ENCODE measurements at places on chromosomes 2 and 18.

GRCh38 chr2:217415316-217415715, 555.5 kb upstream of the TNP1 start:
- DNase-seq: no peak

DNA sequence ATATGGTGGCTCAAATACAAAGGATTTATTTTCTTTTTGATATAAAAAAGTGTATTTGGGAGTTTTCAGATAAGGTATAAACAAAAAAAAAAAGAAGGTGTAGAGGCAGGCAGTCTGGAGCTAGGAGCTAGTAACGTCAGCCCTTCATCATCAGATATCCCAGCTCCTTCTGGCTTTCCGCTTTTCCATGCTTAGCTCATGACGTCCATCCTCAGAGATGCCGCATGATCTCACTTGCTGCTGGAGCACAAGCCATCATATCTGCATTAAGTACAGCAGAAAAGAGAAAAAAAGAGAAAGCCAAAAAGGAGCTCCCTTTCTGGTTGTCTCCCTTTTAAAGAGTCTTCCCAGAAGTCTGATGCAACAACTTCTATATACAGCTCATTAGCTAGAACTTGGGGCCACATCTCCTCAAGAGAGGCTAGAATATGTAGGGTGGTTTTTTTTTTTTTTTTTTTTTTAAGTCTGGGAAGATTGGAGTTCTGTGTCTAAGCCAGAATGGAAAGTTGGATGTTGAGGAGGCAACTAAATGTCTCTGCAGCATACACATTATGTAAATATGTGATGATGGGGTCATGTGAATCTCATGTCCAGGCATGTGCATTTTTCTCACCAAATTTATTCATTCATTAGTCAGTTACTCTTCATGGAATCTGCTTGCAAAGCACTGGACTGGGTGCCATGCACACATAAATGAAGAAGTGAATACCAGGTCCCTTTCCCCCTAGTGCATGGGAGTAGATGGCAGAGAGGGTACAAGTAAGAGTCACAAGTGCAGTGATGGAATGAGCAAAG, 52.3 kb downstream of the DDX1 start:
- no peak for DNase-seq

GRCh38 chr2:235935773-235936172, 232.4 kb downstream of the GBX2 start:
- peak; percentile 15 for DNase-seq

DNA sequence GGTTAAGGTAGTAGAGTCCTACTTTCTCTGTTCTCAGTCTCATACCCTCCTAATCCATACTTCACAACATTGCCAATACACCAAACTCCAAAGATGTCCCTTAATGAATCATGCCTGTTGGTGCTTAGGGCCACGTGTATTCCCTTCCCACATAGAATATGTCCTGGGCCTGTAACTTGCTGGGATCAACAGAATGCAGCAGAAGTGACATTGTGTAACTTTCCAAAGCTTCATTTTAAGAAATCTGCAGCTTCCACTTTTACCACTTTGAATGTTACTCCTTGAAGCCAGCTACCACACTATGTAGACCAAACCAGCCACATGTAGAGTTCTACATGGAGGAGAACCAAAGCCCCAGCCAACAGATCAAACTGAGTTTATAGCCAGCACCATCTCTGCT, 58.5 kb upstream of the ARHGAP15 start:
- DNase-seq: no peak

DNA sequence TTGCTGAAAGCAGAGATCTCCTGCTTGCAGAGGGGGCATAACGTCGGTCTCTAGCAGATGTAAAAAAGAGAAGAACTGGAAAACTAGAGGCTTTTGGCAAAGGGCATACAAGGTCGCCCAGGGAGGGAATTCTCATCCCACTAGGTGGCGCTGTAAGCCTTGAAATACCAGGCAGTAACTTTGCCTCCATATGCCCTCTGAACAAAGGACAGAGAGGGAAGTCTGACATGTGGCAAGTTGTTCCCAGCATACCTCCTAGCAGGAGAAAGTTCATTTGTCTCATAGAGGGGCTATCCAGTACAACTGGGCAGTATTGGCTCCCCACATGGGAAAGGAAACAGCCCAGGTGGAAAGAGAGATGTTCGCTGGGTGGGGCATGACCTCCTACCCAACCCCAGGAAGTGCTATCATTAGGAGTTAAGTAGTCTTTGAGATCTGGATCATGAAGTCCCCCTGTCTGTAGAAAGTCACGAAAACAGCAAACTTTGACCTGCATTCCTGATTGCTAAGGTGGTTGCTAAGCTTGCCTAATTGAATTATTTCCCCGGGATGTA, 39.9 kb downstream of the STK17B start:
- DNase-seq: peak; percentile 17

DNA sequence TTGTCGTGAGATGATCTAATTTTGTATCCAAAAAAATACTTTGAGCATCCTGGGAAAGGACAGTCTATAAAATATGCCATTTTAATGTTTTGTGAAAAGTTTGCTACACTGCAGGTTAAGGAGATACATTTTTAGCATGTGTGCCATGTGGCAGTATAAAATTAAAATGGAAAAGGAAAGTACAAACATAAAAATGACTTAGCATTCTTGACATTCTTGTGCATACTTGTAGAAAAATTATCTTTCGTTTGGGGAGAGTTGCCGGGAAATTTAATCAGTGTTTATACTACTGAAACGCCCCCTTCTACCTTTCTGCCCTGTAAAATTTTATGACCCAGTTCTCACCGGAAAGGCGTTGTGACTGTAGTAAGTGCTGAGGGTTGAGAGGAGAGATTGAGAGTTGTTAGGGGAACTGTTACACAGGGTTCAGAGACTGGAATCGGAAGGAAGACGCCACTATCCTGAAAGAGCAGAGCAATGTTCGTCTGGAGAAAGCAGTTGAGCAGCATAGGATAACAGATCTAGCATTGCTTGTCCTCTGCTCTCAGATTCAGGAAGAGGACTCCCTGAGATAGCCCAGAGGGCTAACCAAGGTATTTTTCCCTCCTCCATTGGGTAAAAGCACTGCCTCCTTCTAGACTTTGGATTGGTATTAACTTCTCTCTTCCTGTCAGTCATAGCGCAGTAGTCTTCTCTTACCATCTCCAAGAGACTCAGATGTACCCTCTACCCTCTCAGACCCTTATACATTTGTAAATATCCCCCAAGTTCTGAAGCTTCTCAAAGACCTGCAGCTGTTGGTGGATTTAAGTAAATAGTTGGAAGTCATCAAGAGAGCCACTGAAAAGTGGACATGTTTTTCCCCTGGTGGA, 2.7 kb downstream of the CDH20 start:
- DNase-seq: no peak

- no peak for DNase-seq
Observed at GRCh38 chr2:176702131-176702530, 432.9 kb downstream of the MTX2 start.

DNA sequence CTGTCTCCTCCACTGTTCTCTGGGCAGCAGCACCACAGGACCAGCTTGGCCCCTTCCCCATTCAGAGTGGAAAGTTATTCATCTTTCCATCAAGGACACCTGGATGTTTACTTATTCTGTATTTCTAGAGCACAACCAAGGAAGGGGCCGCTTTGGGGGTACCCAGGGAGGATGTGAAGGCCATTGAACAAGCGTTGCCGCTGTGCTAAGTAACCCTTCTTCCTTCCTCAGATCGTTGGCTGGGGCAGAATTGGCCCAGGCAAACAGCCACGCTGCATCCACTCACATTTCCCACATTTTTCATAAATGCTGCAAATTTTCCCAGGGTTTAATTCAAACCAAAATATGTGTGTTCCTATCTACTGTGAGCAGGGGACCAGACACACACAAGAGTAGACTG, 76.2 kb upstream of the NPAS2 start:
- DNase-seq: no peak

- DNase-seq: no peak
Observed at GRCh38 chr2:30935795-30936194, 128.5 kb upstream of the CAPN13 start.

DNA sequence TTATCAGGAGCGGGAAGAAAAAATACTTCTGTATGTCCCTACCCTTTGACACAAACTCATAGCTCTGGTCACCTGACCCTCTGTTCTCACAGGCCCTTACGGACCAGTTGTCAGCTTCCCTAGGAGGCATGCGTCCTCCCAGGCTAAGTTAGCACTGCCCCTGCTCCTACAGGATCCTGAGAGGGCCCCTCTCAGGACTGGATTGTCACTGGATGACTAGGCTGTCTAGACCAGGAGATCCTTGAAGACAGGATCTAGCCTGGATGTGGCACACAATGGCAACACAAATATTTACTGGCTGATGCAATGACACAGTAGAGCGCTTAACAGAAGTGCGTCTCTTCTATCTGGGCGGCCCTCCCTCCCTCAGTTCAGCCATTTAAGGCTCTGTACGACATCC, 7.7 kb downstream of the FAM228A start:
- DNase-seq: no peak

GRCh38 chr2:25331686-25332365, 9.9 kb downstream of the DNMT3A start:
- no peak for DNase-seq

DNA sequence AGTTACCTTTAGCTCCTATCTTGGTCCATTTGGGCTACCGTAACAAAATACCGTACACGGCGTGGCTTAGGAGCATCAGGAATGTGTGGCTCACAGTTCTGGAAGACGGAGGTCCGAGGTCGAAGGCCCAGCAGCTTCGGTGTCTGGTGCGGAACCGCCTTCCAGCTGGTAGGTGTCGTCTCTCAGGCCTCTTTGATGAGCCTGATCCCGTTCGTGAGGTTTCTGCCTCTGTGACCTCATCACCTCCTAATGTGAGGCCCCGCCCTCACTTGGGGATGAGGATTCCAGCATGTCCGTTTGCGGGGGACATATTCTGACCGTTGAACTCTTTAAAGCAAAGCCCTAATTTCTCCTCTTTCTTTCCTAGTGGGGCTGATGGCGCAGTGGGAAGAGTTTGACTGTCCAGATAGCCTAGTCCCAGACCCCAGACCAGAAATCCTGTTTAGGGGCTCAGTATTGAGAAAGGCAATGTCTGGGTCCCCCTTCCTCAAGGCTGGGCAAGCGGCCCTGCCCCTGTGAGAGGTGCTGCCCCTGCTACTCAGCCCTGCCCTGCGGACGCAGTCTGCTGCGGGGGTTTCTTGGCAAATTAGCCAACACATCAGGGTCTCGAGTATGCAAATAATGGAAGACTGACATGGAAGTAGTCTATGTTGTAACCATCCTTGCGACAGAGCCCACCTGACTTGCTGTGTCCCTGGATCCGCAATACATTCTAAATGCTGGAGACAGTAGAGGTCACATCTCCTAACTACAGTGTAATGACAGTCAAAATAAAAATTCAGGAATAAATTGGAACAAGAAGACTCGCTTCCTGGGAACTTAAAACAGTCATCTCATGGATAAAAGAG, 128.0 kb downstream of the ASB1 start:
- DNase-seq: no peak

DNA sequence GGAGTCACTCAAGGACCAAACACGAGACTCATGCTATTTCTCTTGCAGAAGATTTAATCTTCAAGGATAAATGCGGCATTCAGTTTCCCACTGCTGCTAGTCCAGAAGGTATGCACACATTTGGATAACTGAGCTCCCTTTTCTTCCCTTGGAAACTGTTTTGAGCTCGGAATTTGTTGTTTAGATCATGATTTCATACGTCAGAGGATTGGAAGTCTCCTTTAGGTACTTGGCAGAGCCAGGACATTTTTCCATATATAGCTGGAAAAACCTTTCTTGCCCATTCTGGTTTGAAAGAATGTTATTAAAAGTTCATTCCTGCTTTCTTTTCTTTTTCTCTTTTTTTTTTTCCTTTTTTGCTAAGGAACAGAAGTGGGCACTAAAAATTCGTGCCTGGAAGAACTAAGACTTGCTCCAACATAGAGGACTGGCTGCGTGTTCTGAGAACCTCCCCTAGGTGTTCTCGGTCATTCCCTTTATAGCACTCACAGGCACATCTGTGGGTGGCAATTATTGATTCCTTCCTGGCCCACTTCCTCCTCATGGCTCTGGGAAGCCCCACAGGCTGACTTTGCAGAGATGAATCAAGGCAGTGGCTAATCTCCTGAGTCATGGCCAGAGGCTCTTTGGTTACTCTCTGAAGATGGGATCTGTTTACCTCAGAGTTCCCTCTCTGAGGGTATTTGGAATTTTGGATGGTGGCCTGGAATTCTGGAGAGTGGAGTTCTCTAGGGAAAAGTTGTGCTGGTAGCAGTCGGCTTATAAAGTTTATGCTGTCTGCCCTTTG, 104.8 kb downstream of the PLCL1 start:
- DNase-seq: no peak

DNA sequence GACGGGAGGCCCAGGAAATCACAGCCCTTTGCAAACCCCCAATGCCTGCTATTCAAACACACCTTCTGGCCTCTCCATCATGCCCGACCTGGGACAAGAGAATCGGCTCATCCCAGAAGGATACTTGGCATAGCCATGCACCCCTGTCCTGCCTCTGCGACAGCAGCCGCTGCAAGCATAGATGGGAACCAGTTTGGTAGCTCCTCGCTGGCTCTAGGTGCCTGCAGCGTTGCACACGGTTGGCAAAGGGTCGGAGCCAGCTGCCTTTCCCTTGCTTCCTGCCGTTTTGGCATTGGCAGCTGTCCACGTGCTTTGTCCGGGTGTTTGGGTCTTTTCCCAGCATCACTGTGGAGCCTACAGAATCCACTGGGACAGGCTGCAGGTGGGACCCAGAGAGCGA, 76.9 kb downstream of the TWIST2 start:
- DNase-seq: no peak

DNA sequence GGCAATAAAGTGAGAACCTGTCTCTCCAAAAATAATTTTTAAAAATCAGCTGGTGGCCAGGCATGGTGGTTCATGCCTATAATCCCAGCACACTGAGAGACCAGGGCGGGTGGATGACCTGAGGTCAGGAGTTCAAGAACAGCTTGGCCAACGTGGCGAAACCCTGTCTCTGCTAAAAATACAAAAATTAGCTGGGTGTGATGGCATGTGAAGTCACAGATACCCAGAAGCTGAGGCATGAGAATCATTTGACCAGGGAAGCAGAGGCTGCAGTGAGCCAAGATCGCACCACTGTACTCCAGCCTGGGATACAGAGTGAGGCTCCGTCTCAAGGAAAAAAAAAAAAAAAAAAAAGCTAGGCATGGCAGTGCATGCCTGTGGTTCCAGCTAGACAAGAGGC, 7.4 kb upstream of the GPR75 start:
- no peak for DNase-seq

GRCh38 chr2:167504061-167504460, 615.8 kb downstream of the XIRP2 start:
- no peak for DNase-seq

GRCh38 chr2:168132389-168132788, 115.0 kb downstream of the STK39 start:
- no peak for DNase-seq

Measured in D341Med (cell line).